ENCODE measurements at places on chromosomes 16 and 17.

GRCh38 chr16:11682655-11683096, 14.4 kb downstream of the SNN start:
- DNase-seq, result no peak

- DNase-seq, result no peak
Observed at GRCh38 chr16:27539120-27539519, 10.6 kb downstream of the GTF3C1 start.

DNA sequence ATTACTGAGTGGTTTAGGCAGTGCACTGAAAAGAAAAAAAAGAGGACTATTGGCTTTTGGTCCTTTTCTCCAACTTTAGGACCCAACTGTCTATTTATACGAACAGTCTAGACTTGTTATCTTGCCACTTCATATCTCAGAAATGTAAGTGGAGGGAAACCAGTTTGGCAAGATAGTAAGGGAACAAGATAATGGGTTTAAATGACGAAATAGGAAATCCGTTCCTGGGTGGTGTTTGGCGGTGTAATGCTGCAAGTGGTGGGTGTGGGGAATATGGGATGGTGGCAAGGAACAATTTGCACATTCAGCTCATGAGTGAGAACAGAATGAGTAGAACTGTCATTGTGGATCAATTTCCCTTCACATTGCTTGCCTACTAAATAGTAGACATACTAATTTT, 44.7 kb downstream of the GRB7 start:
- peak; percentile 11 for DNase-seq

GRCh38 chr16:80006241-80007215, 406.0 kb upstream of the MAF start:
- DNase-seq, result no peak
